ENCODE measurements at places on chromosomes 7 and 10.

DNA sequence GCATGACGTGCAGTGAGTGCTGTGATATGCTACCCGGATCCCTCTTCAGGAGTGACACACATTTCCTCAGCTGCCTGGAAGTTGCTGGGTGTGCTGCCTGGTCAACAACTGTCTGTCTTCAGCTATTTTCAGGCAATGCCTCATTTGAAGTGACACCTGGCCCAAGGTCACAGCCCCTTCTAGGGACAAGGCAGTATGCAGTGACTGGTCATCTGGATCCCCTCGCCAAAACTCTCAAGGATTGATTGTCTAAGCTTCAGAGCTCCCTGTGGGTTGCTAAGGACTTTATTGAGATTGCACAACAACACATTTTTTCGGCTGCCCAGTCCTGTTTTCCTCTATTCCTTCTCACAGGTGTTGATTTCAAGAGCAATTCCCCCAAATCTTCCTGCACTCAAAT is 108.8 kb downstream of the GNAI1 start:
- DNase-seq = no peak

DNA sequence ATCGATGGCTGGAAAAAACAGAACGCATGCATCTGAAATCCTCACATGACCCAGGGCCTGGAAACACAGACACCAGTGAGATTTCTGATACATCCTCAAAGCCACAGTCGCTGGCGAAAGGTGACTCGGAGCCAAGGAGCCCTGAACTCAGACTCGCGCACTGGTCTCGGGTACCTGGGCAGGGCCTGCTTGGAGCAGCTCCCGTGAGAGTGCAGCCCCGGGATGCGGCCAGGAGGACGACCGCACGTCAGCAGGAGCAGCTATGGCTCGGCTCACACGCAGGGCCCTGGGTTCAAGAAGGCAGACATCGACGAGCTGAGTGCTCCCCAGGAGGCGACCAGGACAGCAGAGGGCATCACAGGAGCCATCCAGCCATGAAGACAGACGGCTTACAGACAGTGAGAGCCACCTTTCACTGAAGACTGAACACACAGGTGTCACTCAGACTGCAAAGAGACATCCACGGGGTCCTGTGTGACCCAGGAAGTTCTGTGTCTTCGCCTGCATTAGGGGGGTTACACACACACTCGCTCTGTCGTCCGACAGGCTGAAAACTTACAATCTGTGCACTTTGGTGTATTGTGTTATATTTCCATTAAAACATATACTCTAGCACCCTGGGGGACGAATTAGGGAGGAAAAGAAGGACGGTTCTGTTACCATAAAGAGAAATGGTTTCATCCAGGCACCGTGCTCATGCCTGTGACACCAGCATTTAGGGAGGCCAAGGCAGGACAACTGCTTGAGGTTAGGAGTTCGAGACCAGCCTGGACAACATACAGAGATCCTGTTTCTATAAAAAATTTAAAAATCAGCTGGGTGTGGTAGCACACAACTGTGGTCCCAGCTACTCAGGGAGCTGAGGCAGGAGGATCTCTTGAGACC is 227.7 kb downstream of the MAD1L1 start:
- DNase-seq = no peak

GRCh38 chr10:59099481-59099880 is 77.0 kb upstream of the PHYHIPL start:
- no peak for DNase-seq

GRCh38 chr10:70063418-70064098 is 10.9 kb downstream of the MACROH2A2 start:
- no peak for DNase-seq

GRCh38 chr7:85175217-85175616 is 11.6 kb downstream of the SEMA3D start:
- no peak for DNase-seq

DNA sequence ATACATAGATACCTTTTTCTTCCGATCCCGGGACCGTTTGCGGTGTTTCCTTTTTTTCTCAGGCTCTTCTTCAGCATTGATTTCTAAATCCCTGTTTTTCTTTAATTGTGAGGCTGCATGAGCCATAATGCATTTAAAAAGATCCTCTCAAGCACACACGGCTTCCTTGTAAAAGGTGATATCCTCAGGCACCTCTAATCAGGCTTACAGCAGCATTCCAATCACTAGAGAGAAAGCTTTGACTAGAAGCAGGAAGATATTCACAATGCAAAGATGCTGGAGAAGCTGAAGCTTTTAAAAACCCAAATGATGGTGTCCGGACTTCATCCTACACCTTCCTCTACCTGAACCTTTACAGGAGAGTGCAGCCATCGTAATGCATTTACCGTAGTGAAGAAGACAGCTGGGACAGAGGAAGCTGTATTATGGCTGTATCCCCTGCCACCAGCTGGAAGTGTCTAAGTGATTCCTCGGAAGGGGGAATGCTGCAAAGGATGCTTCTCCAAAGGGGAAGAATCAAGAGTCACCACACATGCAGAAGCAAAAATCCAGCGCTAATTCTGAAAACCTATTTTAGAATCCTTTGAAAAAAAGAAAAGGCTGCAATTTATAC is at the start of gene ANK3:
ANK3 (minus strand) TSS at position 463 of the 613 bp plus-strand sequence; CDS start at position 126, 337 bp downstream.
- no peak for DNase-seq

- DNase-seq = no peak
Observed at GRCh38 chr10:128579901-128580300, 453.7 kb upstream of the MKI67 start.

GRCh38 chr10:84172467-84173356 is 889 bp upstream of the GPR15LG start:
- no peak for DNase-seq

GRCh38 chr7:492714-493065 is 27.0 kb downstream of the PDGFA start:
- no peak for DNase-seq

- DNase-seq = no peak
Observed at GRCh38 chr7:96973986-96974385, 31.4 kb upstream of the DLX6 start.

GRCh38 chr7:37709631-37710509 is 26.3 kb downstream of the GPR141 start:
- no peak for DNase-seq

- no peak for DNase-seq
Observed at GRCh38 chr10:62268027-62268398, 631 bp downstream of the RTKN2 start.

DNA sequence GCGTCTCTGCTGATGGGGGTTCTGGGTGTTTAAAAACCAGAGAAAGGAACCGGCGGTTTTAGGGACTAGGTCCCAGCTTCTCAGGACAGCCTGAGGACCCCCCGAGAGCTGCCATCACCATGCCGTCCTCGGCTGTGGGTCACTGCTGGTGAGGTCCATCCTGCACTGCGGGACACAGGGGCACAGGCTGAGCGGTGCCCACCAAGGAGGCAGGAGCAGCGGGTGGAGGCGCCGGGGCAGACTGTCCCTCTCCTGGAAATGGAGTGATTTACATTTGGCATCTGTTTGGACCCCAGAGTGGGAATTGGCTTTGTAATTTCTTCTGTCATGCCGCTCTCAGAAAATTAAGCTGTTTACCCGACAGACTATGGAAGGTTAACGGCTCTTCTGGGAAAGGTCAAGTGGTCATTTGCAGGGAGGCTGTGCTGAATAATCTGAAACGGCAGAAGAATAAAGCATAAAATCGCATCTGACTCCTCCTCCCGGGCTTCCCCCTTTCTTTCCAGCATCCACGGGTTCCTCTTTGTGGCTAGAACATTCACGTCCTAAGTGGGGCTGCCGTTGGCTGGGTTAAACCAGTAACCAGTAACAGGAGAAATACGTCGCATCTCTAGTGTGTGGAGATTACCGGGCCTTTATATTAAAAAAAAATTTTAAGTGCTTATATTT is 31.7 kb downstream of the LHPP start:
- no peak for DNase-seq

GRCh38 chr7:47941136-47941844 is 7.0 kb downstream of the PKD1L1 start:
- no peak for DNase-seq
